ENCODE measurements at places on chromosomes 6 and 20. TPM values are rescaled to one million over a fixed set of nuclear protein-coding genes. Genes with fewer than 3 reads are reported as not detected.
A peak's percentile ranks its signal among the peaks of the same experiment; 100 is the strongest.

GRCh38 chr6:56637640-56638039 is 5.0 kb downstream of the DST start:
- H3K27me3 ChIP-seq, result no peaks in the 10 kb centered on the region
- no peak overlapping the region for H3K4me3 ChIP-seq
- H3K4me1 ChIP-seq, result no peaks in the 10 kb centered on the region

EIF2S2 gene
- total RNA-seq, result 82.0 TPM

DNA sequence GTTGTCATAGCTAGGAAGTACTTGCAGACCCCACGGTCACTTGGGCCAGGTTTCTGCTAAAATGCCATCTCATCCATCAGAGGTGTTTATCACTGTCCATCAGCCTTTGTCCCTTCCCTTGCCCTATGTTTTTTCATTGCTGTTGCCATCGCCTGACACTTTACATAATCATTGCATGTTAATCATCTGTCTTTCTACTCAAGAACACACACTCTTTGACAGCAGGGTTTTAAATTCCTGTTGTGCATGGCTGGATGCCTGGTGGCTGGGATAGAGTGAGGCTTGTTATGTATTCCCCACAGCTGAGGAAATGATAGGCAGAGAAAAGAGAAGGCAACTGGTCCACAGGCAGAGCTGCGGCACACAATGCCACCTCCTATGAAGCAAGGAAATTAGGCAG is 11.7 kb upstream of the C6orf118 start:
- H3K27me3 ChIP-seq, result no peaks in the 10 kb centered on the region
- H3K27ac ChIP-seq, result no peak overlapping the region
- H3K36me3 ChIP-seq, result no peaks in the 10 kb centered on the region
- H3K4me3 ChIP-seq, result no peak overlapping the region

MYL9 gene
- total RNA-seq, result 107 TPM

DNA sequence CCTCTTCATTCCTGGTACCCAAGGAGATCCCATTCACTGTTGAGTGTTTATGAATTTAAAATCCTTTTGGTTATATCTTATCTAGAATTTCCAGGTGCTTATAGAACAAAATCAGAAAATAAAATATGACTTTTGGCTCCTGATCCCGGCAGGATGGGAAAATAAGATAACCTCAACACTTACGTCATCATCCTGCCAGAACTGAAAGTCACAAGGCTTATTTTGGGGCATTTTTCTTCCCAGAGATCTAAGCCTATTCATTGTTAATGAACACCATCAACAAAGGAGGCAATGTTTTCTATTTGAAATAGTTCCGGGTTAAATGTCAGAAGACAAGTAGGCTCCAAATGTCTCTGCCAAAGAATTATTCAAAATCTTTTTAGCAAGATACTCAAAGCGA is 580.6 kb downstream of the TFAP2A start:
- H3K27ac ChIP-seq, result no peak overlapping the region
- no peak for DNase-seq
- H3K4me1 ChIP-seq, result no peaks in the 10 kb centered on the region
- no peaks in the 10 kb centered on the region for H3K27me3 ChIP-seq
- no peaks in the 10 kb centered on the region for H3K36me3 ChIP-seq

POPDC3 gene
- 29.2 TPM for total RNA-seq

GRCh38 chr6:91020744-91021143 is 433.9 kb upstream of the MAP3K7 start:
- H3K27me3 ChIP-seq, result no peaks in the 10 kb centered on the region
- no peak overlapping the region for H3K27ac ChIP-seq
- H3K4me3 ChIP-seq, result no peak overlapping the region
- DNase-seq, result no peak

GNMT gene
- total RNA-seq, result 0.72 TPM

- no peak for DNase-seq
- no peak overlapping the region for H3K4me3 ChIP-seq
Observed at GRCh38 chr6:30763618-30764489, 19.5 kb upstream of the IER3 start.

DNA sequence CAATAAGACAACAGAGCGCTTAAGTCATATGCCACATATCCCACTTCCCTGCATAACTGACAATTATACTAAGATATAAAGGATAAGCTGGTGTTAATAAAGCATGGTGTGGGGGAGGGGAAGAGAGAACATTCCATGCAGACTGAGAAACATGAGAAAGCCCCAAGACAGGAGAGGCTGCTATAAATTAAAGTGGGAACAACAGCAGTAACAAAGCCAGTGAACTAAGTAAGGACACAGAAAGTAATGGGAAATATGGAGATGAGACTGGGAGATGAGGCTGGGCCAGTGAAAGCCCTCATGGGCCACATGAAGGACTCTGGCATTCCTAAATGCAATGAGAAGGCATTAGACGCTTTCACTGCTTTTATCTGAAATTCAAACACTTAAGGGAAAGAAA is 41.3 kb downstream of the SESN1 start:
- no peak overlapping the region for H3K4me3 ChIP-seq
- no peaks in the 10 kb centered on the region for H3K27me3 ChIP-seq
- DNase-seq, result no peak
- H3K4me1 ChIP-seq, result no peaks in the 10 kb centered on the region

OR2J3 gene
- total RNA-seq, result not detected

DNA sequence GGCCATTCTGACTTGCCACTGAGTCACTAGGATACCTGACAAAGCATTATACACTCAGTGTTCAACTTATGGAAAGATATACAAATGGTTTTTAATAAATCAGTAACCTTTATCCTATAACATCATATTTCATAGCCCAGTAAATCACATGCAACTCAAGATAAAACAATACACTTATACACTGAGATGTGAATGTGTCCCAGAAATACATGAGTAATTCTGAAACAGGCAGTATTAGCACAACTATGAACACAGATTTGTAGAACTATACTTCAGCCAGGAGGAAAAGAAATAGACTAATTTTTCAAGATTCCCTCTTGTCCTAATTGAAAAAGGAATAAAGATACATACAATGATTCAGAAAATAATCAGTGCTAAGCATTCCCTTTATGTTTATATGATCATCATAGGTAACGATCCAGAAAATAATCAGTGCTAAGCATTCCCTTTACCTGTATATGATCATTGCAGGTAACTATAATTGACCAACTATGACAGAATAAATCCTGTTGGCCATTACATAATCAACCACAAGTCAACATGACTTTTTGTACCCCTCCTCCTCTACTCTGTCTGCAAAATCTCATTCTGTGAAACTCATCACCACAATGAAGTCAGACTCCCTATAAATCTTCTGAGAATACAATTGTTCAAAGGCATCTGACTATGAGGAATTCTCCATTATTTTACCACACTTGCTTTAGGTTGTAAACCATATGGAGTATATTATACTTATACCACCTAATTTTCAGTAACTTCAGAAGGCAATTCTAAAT is 30.3 kb downstream of the HACE1 start:
- no peaks in the 10 kb centered on the region for H3K36me3 ChIP-seq
- H3K27me3 ChIP-seq, result no peaks in the 10 kb centered on the region
- no peak for DNase-seq
- no peak overlapping the region for H3K4me3 ChIP-seq

GRCh38 chr6:152100183-152100618 is 292.7 kb downstream of the ESR1 start:
- no peaks in the 10 kb centered on the region for H3K27me3 ChIP-seq
- H3K36me3 ChIP-seq, result no peaks in the 10 kb centered on the region
- DNase-seq, result no peak
- no peaks in the 10 kb centered on the region for H3K4me1 ChIP-seq
- no peak overlapping the region for H3K4me3 ChIP-seq

- H3K4me3 ChIP-seq, result no peak overlapping the region
- H3K4me1 ChIP-seq, result no peaks in the 10 kb centered on the region
- H3K27ac ChIP-seq, result no peak overlapping the region
- H3K27me3 ChIP-seq, result no peaks in the 10 kb centered on the region
- DNase-seq, result no peak
- H3K36me3 ChIP-seq, result no peaks in the 10 kb centered on the region
Observed at GRCh38 chr6:53896196-53896595, 101.4 kb downstream of the LRRC1 start.

DNA sequence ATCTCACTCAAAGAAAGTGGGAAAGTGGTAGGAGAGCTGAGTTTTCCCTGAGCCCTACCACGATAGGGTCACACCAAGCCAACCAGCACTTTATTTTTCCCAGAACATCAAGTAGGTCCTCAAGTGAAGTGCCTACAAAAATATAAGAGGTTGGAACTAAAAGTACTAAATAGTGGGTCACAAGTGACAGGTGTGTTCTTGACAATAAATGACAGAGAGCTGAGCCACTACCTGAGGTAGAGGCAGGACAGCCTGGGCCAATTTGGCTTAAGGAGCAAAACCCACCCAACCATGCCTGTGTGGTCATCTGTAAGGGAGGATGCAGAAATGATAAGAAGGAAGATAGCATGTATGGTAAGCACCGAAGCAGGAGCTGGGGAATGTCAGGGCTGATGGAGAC is 154.8 kb upstream of the SSTR4 start:
- H3K4me1 ChIP-seq, result no peaks in the 10 kb centered on the region
- no peak overlapping the region for H3K4me3 ChIP-seq
- H3K27ac ChIP-seq, result no peak overlapping the region
- no peaks in the 10 kb centered on the region for H3K27me3 ChIP-seq

DNA sequence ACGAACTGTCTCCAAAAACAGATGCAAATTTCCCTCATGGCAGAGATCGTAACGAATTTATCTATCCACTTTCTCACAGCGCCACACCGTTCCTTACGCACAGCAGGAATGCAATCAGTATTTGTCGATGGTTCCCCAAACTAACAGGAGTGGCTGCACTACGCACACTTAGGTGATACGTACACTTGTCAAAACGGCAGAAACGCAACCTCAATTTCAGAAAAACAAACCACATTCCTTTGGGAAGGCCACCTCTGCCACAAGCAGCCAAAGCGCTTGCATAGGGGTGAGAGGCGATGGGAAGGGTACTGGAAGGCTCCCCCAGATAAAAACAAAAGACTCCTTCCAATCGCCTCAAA is 638 bp downstream of the MDN1 start:
- H3K36me3 ChIP-seq, result peaks cover 2% of the 10 kb centered on the region
- DNase-seq, result no peak
- peaks cover 19% of the 10 kb centered on the region for H3K4me1 ChIP-seq
- H3K4me3 ChIP-seq, result peak overlapping the region; percentile 98
- H3K27ac ChIP-seq, result peak overlapping the region; percentile 82

DNA sequence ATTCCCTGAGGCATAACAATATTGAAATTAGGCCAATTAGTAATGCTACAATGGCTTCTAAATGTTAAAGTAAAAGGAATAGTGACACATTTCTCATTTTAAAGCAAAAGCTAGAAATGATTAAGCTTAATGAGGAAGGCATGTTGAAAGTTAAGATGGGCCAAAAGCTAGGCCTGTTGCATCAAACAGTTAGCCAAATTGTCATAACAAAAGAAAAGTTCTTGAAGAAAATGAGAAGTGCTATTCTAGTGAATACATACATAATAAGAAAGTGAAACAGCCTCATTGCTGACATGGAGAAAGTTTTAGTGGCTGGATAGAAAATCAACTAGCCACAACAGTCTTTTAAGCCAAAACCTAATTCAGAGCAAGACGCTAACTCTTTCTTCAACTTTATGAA is 12.9 kb downstream of the OR2A4 start:
- no peaks in the 10 kb centered on the region for H3K27me3 ChIP-seq
- no peak overlapping the region for H3K4me3 ChIP-seq
- DNase-seq, result no peak
- H3K36me3 ChIP-seq, result no peaks in the 10 kb centered on the region
- no peak overlapping the region for H3K27ac ChIP-seq
- no peaks in the 10 kb centered on the region for H3K4me1 ChIP-seq

- H3K4me1 ChIP-seq, result no peaks in the 10 kb centered on the region
- H3K27ac ChIP-seq, result no peak overlapping the region
- H3K36me3 ChIP-seq, result no peaks in the 10 kb centered on the region
- no peak overlapping the region for H3K4me3 ChIP-seq
Observed at GRCh38 chr6:80197474-80197873, 91.0 kb downstream of the BCKDHB start.

- no peak overlapping the region for H3K4me3 ChIP-seq
- H3K36me3 ChIP-seq, result no peaks in the 10 kb centered on the region
- peaks cover 21% of the 10 kb centered on the region for H3K27me3 ChIP-seq
- no peak overlapping the region for H3K27ac ChIP-seq
Observed at GRCh38 chr20:63043348-63044203, 36.8 kb upstream of the BHLHE23 start.

- no peaks in the 10 kb centered on the region for H3K4me1 ChIP-seq
- no peak for DNase-seq
- no peak overlapping the region for H3K27ac ChIP-seq
- no peaks in the 10 kb centered on the region for H3K36me3 ChIP-seq
Observed at GRCh38 chr6:108875161-108875555, 26.9 kb downstream of the ARMC2 start.
